ENCODE measurements at places on chromosomes 16 and 17.

DNA sequence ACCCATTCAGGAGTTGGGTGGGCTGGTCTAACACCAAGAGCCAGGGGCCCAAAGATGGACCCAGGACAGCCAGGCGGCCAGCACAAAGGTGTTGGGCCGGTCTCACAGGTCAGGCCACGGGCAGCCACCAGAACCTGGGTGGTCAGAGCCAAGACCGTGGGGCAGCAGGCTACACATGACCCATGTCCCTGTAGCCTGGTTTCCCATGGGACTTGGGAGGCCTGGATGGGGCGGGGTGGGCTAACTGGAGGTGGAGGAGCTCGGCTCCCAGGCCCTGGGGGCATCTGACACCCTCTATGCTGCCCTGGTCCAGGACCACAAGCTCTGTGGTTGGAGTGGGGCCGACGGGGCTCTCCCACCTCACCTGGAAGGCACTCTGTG, 17.2 kb downstream of the CTU2 start:
- DNase-seq: no peak

DNA sequence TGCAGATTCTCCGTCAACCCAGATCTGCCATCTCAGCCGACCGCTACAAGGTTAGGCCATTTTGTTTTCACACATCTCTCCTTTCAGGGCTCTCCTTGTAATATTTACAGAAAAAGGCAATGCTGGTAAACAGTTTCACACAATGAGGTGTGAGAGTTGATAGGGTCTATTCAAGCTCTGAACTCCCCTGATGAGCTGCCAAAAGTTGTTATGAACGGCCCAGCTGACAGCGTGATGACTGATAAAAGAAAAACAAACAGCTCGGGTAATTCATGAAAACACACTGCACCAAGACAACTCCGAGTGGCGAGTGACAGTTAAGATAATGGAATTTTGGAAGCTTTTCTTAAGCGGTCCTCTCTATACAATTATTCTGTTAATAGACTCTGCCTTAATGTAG, 68.1 kb upstream of the IRX5 start:
- no peak for DNase-seq

GRCh38 chr17:35468475-35468874, 19.9 kb upstream of the SLFN13 start:
- no peak for DNase-seq

GRCh38 chr17:38750044-38750311, 1.8 kb upstream of the PCGF2 start:
- DNase-seq: no peak

DNA sequence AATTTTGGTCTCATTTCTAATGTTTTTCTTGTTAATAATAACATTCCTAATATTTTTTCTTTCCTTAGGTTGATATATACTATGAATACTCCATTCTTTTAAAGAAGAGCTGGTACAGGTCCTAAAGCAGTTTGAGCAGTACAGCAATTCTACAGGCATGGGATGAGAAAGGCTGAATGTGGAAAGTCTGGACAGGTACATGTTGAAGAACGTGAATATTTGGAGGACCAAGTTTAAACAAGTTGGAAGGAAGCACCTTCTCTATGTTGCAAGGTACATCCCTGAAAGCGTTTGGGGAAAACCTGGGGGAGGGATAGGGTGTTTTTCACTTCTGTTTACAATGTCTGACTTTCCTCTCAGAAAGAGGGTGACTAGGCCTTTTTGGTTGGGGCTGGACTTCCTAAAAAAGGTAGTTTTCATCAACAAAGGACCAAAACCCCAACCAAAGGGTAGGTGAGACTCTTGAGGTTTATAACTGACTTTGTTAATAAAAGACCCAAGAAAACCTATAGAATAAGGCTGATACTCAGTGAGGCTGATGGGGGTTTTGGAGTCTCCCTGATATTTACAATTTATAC, 95.9 kb upstream of the AXIN2 start:
- DNase-seq: no peak

DNA sequence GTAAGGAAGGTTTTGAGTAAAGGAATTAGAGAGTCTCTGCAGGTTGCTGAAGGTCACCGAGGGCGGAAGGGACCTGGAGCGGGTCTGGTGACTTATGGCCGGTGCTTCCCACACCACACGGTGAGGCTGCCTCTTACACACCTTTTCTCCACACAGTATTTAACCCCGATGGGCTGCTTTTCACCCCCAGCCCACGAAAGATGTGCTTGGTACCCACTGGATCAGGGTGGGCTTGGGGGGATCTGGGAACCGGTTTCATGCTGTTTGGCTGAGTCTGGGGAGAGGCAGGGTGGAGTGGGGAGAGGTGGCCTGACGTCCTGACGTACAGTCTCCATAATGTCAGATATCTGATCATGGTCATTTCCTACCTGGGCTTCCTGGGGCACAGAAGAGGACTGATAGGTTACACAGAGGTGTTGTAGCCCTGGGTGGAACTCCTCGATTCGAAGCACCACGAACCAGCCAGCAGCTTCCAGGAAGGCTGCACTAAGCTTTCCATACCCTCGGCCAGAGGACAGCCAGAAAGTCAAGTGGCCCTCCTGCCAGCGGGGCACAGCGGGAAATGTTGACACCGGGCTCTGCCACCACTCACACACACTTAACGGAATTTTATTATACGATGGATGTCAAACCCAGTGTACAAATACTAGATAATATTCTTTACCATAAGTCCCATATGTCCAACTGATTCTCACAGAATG, 34.0 kb downstream of the OR1D5 start:
- DNase-seq: no peak

DNA sequence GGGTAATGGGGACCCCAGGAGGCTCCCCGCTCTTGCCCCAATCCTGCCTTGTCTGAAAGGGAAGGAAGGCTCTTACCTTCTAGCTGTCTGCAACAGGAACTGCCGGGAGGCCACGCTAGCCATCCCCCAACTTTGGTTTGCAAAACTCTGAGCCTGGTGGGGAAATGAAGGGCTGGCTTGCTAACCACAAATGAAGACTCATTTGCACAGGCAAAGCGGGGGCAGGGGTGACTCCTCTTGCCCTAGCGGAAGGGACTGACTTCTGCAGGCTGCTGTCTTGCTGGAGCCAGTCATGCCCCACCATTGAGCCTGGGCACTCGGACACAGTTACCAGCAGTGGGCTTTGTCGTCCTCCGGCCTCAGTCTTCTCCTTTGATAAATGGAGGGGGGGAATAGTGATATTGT, 52.6 kb downstream of the PLCG2 start:
- no peak for DNase-seq

DNA sequence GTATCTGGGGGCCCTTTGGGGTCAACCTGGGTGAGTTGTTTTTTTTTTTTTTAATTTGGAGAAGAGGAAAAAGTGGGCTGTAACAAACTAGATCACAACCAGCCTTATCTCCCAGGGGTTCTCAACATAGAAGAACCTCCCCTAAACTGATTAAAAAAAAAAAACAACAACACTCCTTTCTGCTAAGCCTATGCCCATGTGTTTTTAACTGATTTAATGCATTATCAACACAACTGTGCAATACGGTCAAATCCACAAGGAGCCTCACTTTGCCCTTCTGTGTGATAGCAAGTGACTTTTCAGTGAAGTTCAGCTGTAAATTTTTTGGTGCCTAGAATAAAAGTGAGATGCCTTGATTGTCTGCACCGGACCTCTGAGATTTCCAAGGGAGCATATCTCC, 646 bp downstream of the MYH11 start:
- no peak for DNase-seq

DNA sequence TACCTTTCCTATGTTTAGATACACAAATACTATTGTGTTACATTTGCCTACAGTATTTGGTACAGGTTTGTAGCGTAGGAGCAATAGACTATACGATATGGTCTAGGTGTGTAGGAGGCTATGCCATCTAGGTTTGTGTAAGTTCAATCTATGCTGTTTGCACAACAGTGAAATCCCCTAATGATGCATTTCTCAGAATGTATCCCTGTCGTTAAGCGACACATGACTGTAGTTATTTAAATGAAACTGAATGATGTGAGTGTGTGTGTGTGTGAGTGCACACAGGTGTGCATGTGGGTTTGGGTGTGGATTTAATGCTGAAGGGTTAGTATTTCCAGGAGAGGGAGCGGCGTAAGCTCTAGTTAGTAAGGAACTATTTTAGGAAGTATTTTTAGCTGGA, 34.6 kb upstream of the SMIM36 start:
- no peak for DNase-seq

DNA sequence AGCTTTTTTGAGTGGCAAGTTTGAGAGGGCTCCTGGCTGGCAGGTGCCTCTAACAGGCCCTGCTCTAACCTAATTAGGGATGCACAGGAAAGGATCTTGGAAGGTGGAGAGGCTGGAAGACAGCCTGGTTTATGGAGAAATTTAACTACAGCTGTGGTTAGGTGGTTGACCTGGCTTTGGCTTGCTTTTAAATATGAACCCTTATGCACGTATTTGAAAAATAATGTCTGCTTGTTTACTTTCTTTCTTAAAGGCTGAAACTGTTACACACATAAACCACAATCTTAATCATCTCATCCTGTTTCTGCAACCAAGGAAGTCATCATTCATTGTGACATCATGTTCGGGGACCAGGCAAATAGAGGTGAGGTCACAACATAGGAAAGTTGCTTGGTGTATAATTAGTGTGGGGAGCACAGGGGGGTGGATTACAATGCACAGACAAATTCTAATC, 23.1 kb upstream of the DHRS13 start:
- no peak for DNase-seq

GRCh38 chr17:29451121-29451742, 61.1 kb downstream of the TAOK1 start:
- no peak for DNase-seq

GRCh38 chr16:84467709-84468108, 36.8 kb downstream of the MEAK7 start:
- DNase-seq: no peak

DNA sequence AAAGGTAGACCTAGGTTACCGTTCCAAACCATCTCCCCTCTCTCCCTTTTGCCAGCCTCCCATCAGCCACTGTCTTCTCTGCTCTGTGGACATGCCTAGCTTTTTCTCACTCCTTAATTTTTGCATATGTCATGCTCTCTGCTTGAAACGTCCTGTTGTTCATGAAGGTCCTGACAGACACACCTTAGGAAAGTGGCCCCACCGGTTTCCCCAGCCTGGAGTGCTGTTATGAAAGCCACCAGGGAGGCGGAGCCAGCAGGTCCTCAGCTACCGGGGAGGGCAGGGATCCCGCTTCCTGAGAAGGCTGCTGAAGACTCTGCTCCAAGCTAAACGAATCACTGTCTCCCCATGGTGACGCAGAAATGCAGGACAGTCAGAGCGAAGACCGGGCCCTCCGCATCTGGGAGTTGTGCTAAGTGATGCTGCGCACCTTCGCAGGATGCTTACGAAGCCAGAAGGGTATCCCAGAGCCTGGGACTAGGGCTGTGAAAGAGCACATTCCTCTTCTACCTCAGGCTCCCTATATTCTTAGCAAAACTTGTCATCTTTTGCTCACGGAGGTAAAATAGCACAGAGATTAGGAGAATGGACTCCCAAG, 2.3 kb upstream of the SLC16A11 start:
- DNase-seq: peak; percentile 71

DNA sequence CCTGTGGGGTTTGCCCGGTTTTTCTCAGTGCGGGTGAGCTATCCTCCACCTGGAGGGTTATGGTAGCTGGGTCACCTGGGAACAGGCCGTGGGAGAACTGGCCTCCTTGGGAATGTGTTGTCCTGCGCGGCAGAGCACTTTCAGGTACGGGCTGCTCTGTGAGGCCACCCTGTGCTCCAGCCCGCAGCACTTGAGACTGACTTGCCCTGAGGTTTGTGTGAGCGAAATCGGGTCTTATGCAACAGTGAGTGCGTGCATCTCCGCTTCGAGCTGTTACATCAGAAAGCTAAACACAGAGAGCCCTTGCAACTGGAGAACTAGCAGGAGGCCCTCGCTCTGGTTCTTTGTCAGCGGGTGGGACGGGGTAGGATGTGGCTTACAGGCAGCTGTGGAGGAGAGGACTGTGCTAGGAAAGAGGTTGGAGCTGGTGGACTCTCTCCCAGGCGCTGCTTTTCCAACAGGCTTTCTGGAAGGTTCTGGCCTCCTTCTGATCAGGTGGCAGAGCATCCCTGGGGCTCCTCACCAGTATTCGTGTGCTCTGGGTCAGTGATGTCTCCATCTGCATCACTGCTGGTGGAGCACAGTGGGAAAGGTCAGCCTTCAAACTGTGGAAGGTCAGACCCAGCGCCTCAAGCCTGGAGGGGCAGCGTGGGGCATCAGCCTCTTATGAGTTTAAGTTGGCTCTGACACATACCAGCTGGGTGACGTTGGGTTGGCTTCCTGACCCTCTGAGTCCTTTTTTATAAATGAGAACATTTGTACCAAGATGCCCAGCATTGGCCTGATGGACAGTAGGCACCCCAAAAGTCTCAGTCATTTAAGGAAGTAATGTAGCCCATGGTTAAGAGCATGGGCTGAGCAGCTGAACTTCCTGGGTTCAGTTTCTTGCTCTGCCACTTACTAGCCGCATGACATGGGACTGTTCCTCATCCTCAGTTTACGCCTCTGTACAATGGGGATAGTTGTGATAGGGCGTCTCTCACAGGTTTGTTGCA, 76.3 kb downstream of the KSR1 start:
- no peak for DNase-seq

DNA sequence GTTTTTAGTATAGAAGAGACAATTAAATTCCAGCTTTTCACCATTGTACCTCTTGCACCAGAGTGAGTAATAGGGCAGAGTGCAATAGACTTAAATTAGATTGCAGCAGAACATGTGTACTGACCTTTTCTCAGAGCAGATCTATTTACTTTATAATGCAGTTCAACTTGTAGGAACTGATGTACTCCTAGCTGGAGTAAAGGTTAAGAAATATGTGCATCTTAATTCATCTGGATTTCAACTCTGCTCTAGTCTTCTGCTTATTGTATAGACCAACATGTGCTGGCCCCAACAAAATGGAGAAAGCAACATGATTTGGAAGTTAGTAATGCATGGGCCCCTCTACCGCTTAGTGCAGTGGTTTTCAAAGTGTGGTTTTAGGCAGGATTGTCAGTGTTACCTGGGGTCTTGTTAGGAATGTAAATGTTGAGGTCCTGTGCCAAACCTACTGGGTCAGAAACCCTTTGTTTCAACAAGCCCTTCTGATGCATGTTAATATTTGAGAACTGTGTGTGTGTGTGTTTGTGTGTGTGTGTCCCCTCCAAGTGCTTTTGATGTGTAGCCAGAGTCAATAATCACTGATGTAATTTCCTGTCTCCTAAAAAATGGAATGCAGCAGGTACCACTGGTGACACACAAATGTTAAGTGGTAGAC, 138.6 kb downstream of the TOX3 start:
- DNase-seq: no peak

DNA sequence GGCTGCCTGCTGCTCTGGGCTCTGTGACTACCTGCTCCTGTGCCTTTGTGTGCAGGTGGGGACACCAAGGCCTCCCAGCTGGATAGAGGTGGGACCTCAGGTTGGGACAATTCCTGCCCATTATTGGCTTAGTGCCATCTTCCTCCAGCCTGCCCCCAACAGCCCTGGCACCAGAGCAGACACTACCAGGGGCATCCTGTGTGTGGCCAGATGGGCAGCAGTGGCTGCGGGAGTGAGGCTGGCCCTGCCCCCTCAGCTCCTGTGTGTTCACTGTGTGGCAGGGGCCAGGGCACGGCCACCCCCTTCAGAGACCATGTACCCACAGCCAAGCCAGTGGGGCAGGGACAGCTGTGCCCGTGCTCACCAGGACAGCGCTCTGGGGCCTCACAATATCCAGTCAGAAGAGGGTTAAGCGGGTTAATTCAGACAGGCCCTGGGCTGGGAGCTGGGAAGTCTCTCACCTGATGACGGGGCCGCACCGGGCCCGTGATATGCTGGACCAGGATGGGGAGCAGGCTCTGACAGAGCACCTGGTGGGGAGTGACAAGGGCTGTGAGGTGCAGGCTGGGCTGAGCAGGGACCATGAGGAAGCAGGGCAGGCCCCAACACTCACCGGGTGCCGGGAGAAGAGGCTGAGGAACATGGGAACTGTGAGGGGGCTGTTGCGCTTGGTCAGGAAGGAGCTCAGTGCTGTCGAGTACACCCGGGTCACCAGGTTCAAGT, 13.0 kb downstream of the MYBBP1A start:
- no peak for DNase-seq
